ENCODE measurements at places on chromosomes 5 and 9.

DNA sequence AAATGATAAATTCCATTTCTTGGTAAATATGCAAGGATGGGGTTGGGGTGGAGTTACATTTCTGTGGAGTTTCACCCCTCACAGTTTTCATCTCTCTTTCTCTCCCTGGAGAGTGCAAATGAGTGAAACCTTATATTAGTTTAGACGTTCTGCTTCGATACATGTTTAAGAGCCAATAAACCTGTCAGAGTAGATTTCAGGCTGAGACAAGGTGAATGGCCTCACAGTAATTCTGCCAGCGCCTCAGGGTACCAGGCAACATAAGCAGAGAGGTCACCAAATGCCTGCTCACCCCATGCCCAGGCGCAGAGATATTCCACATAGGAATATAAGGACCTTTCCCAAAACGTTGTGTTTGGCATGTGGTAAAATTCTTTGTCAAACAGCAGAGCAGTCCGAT lies 154.9 kb upstream of the VLDLR start:
- no peak for DNase-seq

- no peak for DNase-seq
Measured at GRCh38 chr5:139745132-139745799, 50.3 kb upstream of the PSD2 start.

DNA sequence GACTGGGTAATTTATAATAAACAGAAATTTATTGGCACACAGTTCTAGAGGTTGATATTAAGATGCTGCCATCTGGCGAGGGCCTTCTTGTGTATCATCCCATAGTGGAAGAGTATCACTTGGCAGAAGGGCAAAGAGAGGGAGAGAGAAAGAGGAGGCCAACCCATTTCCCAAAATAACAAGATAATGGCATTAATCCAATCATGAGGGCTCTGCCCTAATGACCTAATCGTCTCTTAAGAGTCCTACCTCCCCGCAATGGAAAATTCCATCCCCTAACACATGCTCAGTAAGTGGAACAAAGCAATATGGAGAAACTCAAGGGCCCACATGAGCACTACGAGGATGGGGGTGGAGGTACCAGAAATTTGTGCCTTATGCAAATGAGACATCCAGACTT lies 17.6 kb upstream of the VDAC1 start:
- DNase-seq = no peak

DNA sequence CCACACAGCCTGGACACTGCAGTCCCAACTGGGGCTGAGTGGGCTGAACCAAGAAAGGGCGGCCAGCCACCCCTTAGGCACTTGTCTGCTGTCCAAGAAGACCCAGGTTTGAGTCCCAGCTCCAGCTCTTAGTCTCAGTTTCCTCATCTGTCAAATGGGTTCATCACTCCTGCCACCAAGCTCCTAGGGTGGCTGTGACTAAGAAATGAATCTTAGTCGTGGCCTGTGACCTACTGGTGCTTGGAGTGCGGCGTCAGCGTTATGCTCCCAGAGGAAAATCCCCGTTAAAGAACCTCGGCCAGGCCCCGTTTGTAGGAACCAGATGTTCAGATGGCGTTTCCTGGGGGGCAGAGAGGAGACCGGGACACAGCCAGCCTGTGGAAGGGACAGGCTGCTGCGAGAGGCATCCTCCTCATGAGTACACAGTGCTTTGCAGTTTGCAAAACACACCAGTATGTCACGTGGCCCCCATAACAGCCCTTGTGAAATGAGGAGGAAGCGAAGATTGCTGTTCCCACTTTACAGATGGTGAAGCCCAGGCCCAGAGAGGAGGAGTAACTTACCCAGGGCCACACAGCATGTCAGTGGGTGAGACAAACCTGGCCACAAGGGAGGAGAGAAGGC lies 3.3 kb downstream of the FIBCD1 start:
- no peak for DNase-seq

GRCh38 chr9:35909274-35909673 lies at the start of gene SPAAR:
Gene SPAAR, plus strand, starts transcription at chr9:35909490. Its CDS starts 974 bp downstream, at chr9:35910464.
- DNase-seq = no peak

- DNase-seq = no peak
Measured at GRCh38 chr5:8691221-8691620, 822.3 kb downstream of the MTRR start.

DNA sequence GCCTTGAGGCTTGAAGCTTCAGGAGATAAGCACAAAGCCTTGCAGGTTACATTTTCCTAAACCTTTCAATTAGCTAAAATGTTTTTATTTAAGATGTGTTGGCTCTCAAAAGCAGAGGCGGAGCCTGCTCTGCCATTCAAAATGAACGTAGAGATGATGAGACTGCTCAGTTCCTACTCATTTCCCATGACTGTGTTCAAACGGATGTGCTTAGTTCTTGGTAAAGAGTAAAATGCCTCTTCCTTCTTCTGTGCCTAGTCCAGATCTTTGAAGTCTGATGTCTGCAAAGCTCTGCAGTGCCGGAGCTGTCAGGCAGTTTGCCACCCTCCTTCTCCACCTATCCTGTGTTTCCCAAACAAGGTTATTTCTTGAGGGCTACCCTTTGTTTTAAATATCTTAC lies 46.3 kb upstream of the ADAMTSL1 start:
- no peak for DNase-seq

GRCh38 chr9:98007251-98007928 lies 24.2 kb downstream of the ANP32B start:
- no peak for DNase-seq

GRCh38 chr9:136060671-136061371 lies 34.3 kb downstream of the NACC2 start:
- DNase-seq = no peak

DNA sequence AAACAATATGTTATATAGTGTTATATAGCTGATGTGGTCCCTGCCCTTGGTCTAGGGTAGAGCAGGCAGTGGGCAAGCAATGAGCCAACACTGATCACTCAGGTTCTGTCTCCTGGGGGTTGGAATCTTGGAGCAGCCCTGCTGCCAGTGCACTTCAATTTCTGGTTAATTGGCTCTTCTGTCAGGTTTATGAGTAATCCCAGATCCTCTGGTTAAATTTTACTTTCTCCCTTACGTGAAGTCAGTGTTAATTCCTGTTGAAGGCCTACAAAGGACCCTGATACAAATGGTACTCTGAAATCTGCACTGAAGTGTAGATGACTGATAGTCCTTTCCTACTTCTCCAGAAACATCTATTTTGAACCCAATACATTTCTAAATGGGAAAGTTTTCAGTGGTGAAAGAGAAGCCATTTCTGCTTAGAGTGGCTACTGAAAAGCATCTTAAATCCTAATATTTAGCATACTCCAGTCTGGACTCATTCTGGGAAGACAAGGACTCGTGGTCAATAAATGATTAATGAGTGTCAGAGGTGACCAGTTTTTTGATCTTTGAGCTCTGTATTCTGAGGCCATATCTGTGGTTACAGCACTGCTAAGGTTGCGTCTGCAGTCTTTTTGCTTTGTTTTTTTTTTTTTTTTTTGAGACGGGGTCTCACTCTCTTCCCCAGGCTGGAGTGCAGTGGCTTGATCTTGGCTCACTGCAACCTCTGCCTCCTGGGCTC lies 442.4 kb downstream of the KIF4B start:
- DNase-seq = no peak

DNA sequence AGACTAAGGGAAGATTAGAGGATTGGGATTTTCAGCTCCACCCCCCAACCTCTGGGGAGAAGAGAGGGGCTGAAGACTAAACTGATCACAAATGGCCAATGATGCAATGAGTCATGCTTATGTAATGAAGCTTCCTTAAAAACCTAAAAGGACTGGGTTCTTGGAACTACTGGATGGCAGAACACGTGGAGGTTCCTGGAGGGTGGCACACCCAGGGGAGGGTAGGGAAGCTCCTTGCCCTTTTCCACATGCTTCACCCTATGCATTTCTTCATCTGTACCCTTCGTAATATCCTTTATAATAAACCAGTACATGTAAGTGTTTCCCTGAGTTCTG lies 48.6 kb downstream of the ARHGEF28 start:
- no peak for DNase-seq

Measured in stimulated activated CD8-positive, alpha-beta memory T cell treated with anti-CD3 and anti-CD28 coated beads, Interleukin-2, amount 100 ng/mL, for 1 hour (primary cell).